ENCODE measurements at places on chromosomes 2 and 18.

DNA sequence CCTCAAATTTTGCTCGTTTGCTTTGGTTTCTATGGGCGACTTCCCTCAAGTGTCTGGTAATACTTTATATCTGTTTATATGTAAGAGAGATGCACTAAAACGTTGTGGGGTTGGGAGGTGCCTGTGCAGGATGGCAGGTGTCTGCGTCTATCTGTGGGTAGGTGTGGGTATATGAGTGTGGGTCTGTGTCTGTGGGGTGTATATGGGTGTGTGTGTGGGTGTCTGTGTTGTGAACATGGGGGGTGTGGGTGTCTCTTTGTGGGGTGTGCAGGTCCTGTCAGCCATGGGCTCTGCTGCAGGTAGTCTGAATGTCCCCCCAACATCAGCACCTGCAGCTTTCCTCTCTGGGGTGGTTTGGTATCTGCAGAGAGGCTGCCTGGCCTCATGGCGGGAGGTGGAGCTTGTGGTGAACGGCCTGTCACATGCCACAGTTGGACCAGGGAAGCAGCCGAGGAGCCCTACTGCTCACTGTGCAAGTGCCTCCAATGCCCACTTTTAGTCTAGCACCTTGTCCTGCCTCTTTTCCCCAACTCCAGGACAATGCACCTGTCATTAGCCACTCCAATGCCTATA lies 90.3 kb downstream of the LPIN1 start:
- no peak for DNase-seq

DNA sequence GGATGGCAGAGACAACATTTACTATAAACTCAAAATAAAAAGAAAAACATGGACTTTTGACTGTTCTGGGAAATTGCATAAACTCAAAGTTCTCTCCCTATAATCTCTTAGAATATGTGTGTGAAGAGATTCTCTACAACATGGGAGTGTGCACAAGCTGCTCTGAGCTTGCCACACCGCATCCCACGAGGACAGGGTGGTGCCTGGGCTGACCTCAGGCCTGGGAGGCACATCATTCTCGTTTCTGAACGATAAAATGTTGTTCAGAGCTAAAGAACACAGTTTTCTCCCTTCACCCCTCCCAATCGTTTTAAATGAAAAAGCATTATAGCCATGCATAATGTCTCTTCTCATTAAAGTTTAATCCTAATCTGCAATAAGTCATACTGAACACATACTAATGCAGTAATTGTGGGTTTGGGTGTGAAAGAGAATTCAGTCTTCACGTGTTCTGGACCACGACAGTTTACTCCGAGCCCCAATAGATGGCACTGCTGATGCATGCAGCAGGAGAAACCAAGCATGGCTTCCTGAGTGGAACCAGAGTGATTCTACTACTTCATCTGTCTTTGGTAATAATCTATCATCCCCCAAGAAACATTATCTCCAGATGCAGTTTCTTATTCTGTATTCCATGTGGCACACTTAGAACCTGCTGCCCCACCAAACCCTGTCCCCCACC lies 46.9 kb upstream of the LAMA1 start:
- DNase-seq: no peak

- no peak for DNase-seq
Measured at GRCh38 chr18:23529604-23530003, 26.3 kb downstream of the RMC1 start.

DNA sequence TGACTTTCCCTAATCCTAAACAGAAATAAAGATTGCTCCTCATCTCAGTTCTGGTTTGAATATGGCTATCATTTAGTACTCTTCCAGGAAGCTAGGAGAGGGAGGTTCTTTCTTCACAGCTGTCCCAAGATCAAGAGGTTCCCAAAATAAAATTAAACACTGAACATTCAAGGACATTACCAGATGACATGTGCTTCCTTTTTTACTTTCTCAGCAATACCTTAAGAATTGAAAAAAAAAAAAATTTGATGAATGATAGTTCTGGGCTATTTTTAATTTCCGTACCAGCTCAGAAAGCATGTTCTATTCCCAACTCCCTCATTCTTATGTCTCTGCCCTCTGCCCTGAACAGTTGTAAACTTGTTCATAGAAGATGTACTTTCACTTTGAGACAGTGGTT lies 61.7 kb upstream of the MYL1 start:
- no peak for DNase-seq

GRCh38 chr2:48906633-48907032 lies 151.1 kb upstream of the LHCGR start:
- DNase-seq: no peak

GRCh38 chr2:105537466-105537865 lies 138.6 kb upstream of the FHL2 start:
- DNase-seq: no peak

DNA sequence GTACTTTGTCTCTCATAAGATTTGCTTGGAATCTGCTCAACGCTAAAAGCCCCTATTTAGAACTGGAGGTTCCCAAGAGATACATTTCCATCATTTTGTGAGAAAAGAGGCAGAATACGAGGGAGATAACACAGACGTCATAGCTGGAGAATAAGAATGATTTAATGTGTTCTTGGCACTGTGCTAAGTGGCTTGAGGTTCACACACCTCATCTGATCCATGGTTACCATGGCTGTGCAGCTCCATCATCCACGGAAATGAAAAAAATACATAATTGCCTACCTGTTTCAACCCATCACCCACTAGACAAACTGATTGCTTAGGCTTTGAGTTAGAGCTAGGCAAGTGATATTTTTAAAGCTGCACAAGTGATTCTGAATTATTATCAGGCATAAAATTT lies 227.6 kb downstream of the SLC8A1 start:
- DNase-seq: no peak

GRCh38 chr18:51425475-51425874 lies 228.0 kb upstream of the MEX3C start:
- no peak for DNase-seq

- DNase-seq: no peak
Measured at GRCh38 chr2:15808204-15808910, 132.0 kb upstream of the MYCN start.

DNA sequence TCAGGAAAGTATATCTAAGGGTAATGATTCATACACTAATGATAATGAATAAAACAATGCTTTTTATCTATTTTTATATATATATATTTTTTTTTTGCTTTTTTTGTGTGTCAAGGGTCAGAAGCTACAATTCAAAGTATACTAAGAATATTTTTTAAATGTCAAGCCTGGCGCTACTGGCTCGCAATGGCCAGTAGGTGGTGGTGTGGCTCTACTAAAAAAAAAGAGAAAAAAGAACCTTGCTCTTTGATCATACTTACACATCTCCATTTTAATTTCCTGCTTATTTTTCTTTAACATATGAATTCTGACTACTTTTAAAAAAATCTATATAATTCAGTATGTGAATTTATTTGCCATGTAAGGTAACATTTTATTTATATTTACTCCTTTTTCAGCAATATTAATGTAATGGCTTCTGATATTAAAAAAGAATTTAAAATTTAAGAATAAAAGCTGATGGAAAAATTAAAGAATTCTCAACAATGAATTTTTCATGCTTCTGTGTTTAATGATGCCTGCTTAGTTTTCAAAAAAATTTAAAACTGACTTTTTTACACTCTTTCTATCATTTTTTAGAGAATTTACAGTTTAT lies 232.9 kb downstream of the GULP1 start:
- DNase-seq: peak; percentile 46

DNA sequence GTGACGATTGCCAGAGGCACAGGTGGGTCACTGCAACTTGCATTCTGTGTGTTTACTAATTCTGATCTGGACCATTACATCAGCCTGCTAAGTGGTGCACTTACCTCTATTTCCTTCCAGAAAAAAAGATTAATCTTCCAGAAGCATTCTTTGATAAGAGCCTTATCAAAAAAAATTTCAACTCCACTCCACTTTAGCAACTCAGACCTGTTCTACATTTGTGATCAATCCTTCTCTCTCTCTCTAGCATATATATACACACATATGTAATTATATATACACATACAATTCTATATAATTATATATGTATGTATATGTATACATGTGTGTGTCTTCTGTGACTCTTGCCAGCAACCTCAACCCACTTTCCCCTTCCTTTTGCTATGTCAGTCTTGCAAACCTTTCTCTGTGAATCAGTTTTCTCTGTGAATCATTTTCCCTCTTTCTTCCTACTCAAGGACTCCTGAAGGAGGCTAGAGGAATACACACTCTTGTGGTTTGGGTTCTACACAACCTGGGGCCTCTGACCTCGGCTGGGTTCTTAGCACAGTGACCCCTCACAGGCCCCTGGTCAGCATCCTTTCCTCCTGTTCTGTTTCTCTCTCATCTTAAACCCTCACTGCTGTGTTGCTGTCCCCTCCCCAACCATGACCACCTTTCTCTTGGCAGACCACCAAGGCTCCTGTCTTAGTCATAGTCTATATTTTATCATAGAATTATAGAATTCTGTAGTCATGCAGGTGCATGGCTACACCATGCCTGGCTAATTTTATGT lies 130.4 kb upstream of the PELI1 start:
- DNase-seq: no peak

- no peak for DNase-seq
Measured at GRCh38 chr2:10157293-10157692, 34.8 kb downstream of the RRM2 start.

DNA sequence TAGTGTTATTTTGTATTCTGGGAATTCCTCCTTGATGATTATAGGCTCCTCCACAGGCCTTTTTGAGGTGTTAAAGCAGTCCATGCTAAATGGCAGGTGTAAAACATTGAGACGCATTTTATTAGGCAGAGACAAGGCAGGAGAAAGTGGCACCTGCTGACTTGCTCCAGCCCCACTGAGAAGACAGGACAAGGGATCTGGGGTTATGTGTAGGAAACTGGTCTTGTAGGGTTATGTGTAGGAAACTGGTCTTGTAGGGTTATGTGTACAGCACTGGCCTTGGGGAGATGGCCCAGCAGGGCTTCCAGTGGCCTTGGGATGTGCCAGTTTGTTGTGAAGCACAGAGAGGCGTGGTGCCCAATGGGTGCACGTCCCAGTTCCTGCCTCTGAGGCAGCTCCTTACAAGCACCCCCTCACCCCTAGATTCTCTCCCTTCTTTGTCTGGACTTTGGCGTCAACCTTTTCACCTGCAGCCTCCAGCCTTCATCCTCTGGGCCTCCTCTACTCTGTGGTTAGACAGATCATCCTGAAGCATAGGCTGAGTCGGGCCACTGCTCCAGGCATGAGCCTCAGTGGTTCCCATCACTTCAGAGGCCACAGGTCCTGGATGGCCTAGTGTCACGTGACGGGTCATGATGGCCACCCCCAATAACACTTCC lies 921 bp upstream of the FABP1 start:
- no peak for DNase-seq

GRCh38 chr18:57737400-57738060 lies 65.6 kb downstream of the ATP8B1 start:
- DNase-seq: peak; percentile 16

DNA sequence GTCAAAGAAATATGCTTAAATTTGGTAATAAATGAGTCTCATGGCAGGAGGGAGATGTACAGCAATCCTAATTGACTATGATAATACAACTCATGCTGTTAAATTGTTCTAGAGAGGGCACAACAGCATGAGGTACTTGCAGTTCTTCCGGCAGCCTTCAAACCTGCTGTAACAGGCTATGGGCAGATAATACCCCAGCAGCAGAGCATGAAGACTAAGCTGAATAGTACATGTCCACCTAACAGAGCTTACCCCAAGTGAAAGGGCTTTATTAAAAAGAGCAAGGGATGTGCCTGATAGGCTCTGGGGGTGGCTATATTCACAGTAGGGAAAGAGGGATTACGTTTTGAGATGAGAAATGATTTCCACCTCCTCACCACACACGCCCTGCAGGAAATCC lies 28.9 kb downstream of the MRO start:
- no peak for DNase-seq

GRCh38 chr2:174662459-174662858 lies 64.9 kb upstream of the WIPF1 start:
- no peak for DNase-seq

- DNase-seq: no peak
Measured at GRCh38 chr2:234444893-234445292, 52.0 kb downstream of the ARL4C start.

GRCh38 chr2:184322615-184323014 lies 275.7 kb upstream of the ZNF804A start:
- no peak for DNase-seq

GRCh38 chr18:73645160-73645715 lies 502.4 kb downstream of the FBXO15 start:
- no peak for DNase-seq

GRCh38 chr2:177188482-177189469 lies 23.8 kb upstream of the HNRNPA3 start:
- DNase-seq: no peak

DNA sequence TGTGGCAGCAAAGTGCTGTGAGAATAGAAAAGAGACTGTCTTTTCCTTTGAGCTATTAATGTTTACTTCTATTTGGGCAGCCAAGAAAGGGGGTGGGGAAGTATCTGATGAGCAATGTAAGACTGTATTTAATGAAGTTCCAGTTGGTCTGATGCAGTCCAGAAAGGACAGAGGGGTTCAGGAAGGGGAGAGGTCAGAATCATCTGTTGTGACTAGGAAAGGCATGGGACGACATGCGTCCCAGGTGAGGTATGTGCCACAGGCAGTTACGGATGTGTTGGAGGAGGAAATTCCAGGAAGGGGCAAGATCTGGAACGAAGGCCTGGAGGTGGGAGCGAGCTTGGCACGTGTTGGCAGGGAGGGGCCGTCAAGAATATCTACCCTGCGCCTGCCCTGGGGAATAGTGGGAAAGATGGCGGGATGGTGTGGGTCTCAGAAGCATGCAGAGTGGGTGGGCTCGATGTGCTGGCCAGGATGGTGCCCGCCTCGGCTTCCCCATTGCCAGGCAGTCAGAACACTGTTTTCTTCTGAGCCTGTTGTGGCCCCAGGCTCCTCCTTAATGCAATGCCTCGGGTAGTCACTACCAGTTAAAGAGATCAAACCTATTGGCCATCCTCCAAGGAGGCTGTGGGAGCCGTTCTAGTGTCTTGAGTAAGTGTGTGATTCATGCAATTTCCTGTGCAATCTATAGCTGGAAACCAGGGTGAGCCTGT lies 57.8 kb upstream of the TXNDC2 start:
- DNase-seq: no peak

DNA sequence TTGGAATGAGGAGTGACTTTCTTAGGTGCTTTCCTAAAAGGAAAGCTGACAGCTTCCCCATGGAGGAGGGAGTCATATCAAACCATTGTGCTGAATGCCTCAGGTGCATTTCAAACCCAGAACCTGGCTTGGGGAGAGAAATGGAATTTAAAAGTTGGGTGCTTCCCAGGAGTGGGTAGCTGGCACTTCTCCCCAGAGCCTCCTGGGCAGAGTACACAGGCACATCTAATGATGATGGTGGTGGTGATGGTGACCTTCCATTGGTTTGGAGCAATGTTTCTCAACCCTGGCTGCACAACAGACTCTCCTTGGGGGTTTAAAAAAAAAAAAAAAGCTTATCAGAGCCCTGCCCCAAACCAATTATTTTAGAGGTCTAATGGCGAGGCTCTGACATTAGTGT lies 8.3 kb downstream of the FOSL2 start:
- no peak for DNase-seq

- DNase-seq: no peak
Measured at GRCh38 chr18:46414863-46415262, 242.2 kb downstream of the LOXHD1 start.

GRCh38 chr2:126359494-126359893 lies 296.5 kb upstream of the GYPC start:
- peak; percentile 10 for DNase-seq

- DNase-seq: no peak
Measured at GRCh38 chr2:33085646-33086045, 138.9 kb downstream of the LTBP1 start.

Data from tibial nerve (tissue), 4 donors.